Activated naive CD4-positive, alpha-beta T cell treated with anti-CD3 and anti-CD28 coated beads for 36 hours (primary cell): ENCODE measurements at places on chromosomes 12 and 14. TPM values are rescaled to one million over a fixed set of nuclear protein-coding genes. Genes with fewer than 3 reads are reported as not detected.

The DDX11 gene
- total RNA-seq = 155 TPM

DNA sequence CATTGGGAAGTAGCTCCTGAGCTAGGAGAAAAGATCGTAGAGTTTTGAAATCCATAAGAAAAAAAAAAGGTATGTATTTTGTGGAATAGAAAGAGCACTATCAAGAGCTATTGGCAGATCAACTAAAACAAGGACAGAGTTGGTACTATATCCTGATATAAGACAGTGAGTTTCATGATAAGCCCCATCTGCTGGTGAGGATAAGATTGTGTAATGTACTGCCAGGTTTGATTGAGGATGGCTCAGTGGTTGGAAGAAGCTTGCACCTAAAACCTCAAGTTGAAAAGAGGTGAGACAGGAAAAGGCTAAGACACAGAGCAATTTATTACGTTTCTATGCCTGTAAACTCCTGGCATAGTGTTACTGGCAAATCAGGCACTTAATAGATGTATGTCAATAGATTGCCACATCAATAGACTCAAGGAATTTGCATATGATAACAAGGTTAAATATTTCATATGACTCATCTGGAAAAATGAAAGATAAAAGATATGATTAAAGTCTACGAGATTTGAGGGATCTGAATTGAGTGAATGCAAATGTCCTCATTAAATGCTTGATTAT is 525.6 kb downstream of the FLRT2 start:
- H3K4me1 ChIP-seq = no peaks in the 10 kb centered on the region
- H3K36me3 ChIP-seq = no peaks in the 10 kb centered on the region
- H3K27me3 ChIP-seq = no peaks in the 10 kb centered on the region
- H3K4me3 ChIP-seq = no peak overlapping the region

GRCh38 chr14:71116568-71117122 is 209.4 kb downstream of the PCNX1 start:
- peaks cover 2% of the 10 kb centered on the region for H3K36me3 ChIP-seq
- no peaks in the 10 kb centered on the region for H3K27me3 ChIP-seq
- DNase-seq = no peak
- no peak overlapping the region for H3K27ac ChIP-seq

GRCh38 chr14:33275879-33276278 is 337.2 kb downstream of the NPAS3 start:
- H3K4me1 ChIP-seq = no peaks in the 10 kb centered on the region
- no peaks in the 10 kb centered on the region for H3K36me3 ChIP-seq
- H3K4me3 ChIP-seq = no peak overlapping the region
- H3K27ac ChIP-seq = no peak overlapping the region
- DNase-seq = no peak

DNA sequence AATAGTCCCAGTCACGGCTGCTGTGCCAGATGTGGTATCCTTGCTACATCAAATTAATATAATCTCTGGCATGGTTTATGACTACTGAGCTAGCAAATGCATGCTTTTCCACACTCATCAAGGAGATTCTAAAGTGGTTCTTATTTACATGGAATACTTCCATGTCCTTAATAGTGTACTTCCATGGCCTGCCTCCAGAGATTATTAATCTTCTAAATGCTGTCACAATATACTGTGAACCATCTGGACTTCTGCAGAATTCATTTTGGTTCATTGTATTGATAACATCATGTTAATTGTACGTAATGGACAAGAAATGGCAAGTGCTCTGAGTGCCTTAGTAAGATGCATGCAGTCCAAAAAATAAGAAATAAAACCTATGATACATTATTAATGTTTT is 230.8 kb downstream of the NUAK1 start:
- H3K36me3 ChIP-seq = no peaks in the 10 kb centered on the region
- no peak for DNase-seq
